ENCODE measurements at places on chromosomes 4 and X.

DNA sequence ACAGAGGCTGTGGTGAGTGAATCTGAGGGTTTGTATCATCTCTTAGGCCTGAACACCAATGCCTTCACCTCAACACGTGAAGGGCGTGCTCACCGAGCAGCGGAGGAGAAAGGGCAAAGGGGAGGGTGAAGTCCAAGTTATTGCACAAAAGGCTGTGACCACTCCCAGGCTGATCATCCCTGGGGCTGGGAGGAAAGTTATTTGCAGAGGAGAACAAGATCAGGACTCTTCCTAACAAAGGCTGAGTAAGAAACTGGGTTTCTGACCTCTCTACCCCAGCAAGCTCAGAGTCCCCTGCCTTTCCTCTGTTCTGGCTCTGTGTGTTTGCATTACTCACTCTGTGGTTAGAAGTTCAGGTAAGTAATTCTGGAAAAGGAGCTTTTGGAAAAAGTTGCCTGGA lies 366.3 kb upstream of the CXorf51A start:
- no peak for DNase-seq

- DNase-seq = no peak
These were observed 284.7 kb downstream of the ZNF674 start for GRCh38 chrX:46260499-46260898.

- no peak for DNase-seq
These were observed 2008.2 kb downstream of the ARAP2 start for GRCh38 chr4:34236118-34236517.

DNA sequence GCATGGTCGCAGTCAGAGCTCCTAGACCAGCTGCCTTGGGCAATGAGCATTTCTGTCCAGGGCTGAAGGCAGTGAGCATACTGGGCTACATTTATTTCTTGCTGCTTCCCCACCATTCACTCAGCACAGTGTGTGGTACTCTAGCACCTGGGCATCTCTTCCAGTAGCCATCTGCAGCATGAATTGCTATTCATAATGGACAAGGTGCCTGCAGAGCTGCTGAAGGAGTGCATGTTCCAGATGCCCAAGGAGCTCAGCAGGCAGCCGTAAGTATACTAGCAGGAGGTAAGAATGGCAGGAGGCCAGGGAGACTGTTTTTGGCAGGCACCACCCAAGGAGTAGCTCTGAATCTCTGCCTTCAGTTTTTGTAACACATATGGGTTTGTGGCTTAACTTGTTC lies 110.4 kb upstream of the RXFP1 start:
- DNase-seq = no peak

DNA sequence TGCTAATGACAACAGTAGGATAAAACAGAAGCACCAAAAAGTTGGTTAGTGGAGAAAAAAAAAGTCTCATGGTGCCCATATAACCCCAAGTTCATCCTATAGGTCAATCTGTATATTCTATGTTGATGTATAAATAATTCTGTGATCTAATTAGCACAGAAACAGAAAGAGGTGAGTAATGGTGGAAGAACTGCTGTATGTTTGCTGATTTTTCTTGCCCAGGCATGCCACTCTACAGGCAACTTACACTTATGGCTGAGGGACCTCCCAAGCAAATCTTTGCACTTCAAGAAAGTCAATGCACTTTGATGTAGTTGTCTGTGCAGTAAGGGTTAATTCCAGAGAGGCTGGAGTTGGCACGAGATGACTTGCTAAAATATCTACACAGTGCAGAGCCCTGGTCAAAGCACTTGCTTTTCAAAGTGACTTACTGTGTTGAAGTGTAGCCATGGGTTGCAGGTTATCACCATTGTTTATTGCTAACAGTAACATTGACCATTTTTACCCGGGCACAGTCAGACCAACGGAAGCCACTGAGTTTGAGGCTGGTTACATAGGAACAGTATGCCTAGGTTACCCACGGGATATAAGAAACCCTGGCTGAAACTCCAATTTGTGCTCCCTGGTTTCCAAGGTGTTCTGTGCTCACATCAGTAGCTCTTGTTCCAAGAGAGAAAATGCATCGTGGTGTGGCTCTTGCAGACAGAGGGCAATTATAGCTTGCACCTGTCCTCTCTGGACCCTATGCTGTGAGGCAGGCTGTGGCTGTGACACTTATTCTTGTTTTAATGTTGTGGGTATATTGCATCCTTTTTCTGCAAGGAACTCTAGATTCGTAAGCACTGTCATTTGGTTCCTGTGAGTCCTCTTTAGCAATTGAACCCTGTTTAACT lies 141.3 kb upstream of the FTHL17 start:
- DNase-seq = no peak

DNA sequence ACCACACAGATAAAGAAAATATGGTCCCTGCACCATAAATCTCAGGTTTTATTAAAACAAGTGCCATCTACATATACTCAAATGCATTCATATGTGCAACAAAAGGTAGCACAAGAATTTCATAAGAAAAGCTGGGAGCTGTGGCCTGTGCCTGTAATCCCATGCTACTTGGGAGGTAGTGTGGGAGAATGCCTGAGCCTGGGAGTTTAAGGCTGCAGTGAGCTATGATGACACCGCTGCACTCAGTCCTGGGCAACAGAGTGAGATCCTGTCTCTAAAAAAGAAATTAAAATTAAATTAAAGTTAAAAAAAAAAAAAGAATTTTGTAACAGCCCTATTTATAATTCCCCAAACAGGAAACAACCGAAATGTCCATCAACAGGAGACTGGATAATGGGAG lies 81.3 kb upstream of the JADE1 start:
- no peak for DNase-seq

- no peak for DNase-seq
These were observed 92.8 kb upstream of the UCP1 start for GRCh38 chr4:140661550-140661949.

DNA sequence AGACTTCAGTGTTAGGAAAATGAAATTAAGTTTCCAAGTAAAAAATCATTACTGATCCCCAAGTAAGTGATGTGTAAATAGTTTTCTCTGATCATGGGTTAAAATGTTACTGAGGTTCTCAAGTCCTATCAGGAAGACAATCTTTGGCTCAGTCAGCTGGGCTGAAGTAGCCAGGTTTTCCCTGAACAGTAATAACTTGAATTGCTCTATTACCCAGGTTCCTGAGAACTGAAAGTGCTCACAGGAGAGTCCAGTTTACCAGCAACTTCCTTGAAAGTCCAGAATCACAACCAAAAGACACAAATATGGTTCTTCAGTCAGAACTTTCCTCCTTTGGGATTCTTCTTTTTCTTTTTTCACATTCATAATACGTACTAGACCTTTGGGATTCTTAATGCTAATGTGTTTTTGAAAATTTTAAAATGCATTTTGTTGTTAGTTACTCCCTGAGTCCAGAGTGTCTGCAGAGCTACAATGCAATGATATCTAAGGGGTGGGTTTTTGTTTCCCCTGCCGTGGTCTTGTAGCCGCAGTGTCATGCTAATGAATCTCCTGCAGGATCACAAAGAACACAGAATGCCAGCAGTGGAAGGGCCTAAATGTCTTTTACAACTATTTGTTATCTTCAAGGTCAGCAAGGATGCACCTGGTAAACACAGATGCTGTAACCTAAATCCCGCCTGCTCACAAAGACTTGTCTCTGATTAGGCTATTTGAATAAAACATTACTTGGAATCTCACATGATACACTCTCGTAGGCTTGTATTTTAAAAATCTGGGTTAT lies 439.8 kb upstream of the NR3C2 start:
- no peak for DNase-seq

DNA sequence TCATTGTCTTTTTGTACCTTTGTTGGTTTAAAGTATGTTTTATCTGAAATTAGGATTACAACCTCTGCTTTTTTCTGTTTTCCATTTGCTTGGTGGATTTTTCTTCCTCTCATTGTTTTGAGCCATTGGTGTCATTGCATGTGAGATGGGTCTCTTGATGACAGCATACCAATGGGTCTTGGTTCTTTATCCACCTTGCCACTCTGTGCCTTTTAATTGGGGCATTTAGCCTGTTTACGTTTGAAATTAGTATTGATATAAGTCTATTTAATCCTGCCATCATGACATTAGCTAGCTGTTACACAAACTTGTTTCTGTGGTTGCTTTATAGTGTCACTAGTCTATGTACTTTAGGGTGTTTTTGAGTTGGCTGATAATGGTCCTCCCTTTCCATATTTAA lies 145.7 kb downstream of the GUCY2F start:
- DNase-seq = no peak

DNA sequence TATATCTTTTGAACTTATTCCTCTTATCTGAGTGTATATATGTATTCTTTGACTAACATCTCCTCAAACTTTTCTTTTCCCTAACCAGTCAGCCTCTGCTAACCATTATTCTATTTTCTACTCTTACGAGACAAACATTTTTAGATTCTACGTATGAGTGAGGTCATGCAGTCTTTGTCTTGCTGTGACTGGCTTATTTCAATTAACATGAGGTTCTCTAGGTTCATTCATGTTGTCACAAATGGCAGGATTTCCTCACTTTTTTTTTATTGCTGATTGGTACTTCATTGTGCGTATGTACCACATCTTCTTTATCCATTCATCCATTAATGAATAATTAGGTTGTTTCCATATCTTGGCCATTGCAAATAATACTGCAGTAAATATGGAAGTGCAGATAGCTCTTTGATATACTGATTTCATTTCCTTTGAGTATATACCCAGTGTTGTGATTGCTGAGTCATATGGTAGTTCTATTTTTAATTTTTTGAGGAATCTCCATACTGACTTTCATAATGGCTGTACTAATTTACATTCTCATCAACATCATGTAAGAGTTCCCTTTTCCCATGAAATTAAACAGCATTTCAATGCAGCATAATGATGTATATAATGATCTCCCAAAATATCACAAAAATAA lies 80.1 kb downstream of the HS3ST1 start:
- DNase-seq = no peak

DNA sequence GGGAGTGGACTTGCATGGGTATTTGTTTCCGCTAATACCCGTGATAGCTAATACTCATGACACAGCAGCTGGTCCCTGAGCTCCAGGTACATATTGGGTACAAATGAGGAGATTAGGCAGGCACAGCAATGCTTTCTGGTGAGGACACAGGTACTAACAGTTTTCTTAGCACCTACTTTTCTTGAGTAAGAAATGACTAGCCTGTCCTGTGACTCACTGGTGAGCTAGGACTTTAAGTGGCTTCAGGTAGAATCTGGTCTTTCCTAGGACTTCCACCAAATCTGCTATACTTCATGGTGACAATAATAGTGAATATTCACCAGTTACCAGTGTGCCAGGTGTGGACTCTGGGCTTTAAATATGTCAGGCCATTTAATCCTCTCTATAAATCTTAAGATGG lies 407.4 kb upstream of the NR3C2 start:
- no peak for DNase-seq

GRCh38 chrX:148049441-148049840 lies 68.3 kb downstream of the FMR1NB start:
- DNase-seq = peak; percentile 12

DNA sequence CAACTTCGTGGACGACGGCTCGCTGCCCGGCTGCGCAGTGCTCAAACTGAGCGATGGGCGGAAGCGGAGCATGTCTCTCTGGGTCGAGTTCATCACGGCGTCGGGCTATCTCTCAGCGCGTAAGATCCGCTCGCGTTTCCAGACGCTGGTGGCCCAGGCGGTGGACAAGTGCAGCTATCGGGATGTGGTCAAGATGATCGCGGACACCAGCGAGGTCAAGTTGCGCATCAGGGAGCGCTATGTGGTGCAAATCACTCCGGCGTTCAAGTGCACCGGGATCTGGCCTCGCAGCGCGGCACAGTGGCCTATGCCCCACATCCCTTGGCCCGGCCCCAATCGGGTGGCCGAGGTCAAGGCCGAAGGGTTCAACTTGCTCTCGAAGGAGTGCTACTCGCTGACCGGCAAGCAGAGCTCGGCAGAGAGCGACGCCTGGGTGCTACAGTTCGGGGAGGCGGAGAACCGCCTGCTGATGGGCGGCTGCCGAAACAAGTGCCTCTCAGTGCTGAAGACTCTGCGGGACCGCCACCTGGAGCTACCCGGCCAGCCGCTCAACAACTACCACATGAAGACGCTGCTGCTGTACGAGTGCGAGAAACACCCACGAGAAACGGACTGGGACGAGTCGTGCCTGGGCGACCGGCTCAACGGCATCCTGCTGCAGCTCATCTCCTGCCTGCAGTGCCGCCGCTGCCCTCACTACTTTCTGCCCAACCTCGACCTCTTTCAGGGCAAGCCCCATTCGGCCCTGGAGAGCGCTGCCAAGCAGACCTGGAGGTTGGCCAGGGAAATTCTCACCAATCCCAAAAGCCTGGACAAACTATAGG lies 1.5 kb downstream of the MAB21L2 start:
- DNase-seq = no peak

- no peak for DNase-seq
These were observed 35.8 kb upstream of the MAML3 start for GRCh38 chr4:140189805-140190204.

DNA sequence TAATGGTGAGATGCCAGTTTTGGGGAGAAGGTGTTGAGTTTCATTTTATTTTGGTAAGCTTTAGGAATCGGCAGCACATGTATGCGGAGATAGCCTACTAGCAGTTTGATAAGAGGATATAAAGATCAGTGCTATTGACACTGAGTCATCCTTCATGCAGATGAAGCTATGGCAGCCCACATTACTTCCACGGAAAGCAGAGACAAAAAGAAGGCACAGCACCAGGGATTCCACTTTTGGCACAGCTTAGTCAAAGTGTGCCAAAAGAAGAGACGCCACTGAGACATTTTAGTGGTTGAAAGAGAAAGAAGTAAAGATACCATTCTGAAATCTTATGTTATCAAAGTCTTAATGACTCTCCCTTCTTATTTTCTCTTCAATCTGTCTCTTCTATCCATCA lies 103.8 kb downstream of the GABRB1 start:
- no peak for DNase-seq

- no peak for DNase-seq
These were observed 67.4 kb upstream of the PCDH19 start for GRCh38 chrX:100477467-100477866.

DNA sequence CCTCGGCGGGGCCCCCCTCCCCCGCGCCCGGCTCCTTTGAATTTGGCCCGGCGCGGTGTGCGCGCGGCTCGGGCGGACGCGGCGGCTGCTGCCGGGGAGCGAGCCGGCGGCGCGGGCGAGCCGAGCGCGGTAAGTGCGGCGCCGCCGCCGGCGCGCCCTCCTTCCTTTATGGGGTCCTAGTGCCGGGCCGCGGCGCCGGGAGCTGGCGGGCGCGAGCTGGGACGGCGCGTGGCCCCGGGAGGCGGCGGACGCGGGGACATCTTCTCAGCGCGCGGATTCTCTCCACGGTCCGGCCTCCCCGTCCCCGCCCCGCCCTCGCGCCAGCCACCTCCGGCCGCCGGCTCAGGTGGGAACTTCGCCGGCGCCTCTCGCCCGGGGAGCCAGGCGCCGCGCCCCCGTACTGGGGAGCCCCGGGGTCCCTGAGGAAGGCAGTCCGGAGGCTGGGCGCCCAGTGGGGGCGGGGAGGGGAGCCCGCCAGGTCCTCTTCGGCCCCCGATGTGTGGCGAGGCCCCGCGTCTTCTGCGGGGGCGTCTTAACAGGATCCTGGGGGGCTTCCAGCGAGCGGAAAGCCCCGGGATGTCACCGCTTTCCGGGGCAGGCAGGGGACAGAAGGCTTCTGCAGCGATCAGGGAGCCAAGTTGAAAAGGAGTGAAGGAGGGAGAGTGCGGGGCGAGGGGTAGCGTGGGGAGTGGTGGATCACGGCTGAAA lies 98.4 kb upstream of the TENM3 start:
- no peak for DNase-seq
